ENCODE measurements at places on chromosomes 7 and 10.

- DNase-seq, result no peak
Measured at GRCh38 chr10:1210667-1211066, 154.5 kb downstream of the WDR37 start.

- DNase-seq, result no peak
Measured at GRCh38 chr10:50385624-50386023, 134.3 kb upstream of the ASAH2 start.

- no peak for DNase-seq
Measured at GRCh38 chr7:27300421-27300820, 57.8 kb downstream of the EVX1 start.

DNA sequence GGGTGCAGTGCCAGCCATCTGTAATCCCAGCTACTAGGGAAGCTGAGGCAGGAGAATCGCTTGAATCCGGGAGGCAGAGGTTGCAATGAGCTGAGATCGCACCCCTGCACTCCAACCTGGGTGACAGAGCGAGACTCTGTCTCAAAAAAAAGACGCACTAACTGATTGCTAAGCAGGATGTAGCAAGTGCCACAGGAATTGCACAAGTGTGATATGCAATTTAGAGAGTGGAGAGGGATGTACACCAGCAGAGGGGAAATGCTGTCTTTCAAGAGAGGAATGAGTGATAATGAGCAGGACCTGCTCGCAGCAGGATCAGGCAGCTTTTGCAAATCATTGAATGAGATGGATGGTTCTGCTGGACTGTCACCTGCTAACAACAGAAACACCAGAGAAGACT is 13.3 kb upstream of the SLC16A12 start:
- no peak for DNase-seq

DNA sequence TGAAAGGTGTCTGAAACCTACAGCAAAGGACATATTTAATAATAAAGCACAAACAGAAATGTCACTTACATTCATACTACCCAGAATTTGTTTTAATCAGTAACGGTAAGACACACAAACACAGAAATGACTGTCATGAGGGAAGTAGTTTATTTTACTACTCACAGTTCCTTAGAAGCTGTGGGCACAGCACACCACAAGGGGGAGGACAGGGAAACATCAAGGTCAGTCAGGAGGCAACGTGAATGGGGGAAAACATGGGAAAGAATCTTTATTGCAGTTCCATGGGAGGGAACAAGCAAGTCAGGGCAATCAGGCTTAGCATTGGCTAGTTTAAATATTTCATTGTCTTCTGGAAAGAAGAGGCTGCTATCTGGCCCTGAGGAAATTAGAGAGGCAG is 123.8 kb upstream of the PDSS1 start:
- no peak for DNase-seq

DNA sequence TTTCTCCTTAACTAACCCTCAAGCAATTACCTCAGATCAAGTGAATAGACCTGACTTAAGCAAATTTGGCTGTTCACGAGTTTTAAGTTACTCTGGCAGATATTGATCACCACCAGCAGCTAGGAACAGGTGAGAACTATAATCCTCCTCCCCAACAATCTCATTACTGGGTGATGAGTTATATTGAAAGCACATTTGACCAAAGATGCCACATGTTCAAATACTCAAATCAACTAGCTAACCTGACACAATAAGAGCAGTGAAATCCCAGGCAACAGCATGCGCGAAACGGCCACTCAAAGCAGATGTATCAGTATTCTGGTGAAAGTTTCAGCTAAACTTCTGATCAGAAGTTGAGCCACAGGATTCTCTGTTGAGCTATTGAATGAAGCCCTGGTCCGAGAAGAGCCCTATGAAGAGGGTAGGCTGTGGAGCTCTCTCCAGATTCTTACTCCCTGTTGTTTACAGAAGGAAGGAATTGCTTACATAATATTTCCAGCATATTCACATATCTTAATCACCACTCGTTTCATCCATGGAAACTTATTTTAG is 52.6 kb downstream of the CAV1 start:
- DNase-seq, result no peak

GRCh38 chr7:91519241-91520158 is 255.3 kb downstream of the FZD1 start:
- no peak for DNase-seq
